ENCODE measurements at places on chromosomes 6 and 20.

DNA sequence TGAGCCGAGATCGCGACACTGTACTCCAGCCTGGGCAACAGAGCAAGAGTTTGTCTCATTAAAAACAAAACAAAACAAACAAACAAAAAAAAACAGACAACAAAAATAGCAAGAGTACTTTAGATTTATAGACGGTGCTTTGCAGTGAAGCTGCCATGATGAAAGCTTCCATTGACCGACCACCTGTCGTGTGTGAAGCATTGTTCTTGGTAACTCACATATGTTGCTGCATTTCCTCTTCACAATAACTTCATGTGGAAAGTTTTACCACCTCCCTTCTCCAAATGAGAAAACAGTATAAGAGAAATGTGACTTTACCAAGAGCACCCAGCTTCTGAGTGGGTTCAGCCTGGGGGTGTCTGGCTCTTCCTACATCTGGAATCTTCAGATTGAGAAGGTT, 56.4 kb upstream of the PTGIS start:
- no peak for DNase-seq

- no peak for DNase-seq
Observed at GRCh38 chr20:18156045-18156444, 18.4 kb downstream of the KAT14 start.

DNA sequence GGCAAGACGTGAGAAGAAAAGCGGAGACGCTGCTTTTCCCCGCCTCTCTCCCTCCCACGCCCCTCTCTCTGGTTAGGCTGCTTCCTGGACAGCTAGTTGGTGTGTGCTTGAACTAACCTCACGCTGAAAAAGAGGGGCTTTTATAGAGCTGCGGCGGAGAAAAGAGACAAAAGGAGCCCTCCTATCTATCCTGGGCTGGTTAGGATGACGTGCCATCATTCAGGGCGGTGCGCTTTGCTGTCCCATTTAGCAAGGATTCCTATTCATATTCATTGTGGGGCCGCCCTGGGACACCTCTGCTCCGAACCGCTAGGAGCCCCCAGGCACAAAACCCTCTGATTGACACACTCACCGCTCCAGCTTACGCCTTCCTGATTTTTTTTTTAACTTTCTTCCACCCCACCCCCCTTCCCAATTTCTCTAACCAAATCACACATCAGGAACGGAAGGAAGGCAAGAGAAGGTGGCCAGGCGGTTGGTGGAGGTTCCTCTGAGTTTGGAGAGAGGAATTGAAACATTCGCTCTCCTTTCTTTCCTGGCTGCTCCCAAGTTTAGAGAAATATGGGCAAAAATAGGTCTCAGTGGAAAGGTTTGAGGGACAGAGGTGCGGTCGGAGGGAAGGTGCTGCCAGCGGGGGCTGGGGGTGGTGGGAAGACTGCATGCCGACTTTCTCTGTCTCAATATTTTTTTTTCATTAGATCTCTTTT, at the start of gene OLIG3:
Gene OLIG3, minus strand, starts transcription at position 114 of the 707 bp plus-strand sequence. CDS start 224 bp downstream, outside the sequence.
- no peak for DNase-seq

DNA sequence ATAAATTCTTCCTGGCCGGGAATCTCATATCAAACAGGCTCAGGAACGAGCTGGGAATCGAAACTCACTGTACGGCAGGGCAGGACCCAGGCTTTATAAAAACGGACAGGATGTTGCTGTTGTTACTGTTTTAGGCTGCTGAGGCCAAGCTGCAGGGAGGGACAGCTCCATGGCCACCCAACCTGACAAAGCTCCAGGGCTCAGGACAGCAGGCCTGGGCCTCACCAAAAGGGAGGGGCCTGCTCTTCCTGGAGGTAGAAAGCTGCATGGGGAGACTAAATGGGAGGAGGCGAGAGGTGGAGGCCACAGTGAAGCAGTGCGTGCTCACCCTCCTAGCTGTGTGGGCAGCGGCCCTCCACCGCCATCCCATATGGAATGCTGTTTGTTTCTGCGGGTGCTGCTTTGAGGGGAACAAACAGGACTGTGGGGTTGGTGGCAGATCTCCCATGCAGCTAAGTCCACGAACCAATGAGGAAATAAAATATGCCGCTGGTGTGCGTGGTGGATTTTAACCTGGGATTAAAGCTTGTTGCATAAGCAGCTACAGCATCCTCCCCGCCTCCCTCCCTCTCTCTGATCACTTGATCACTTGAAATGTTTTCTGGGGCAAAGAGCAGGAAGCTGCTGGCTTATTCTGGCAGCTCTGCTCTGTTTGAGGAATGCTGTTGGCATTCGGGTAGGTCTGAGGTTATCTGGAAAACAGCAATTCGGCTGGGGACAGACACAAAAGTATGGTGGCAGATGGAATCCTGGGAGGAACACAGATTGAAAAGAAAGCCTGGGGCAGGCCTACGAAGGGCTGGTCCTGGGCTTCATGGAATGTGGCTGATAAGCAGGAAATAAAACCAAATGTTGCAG, 2.4 kb upstream of the ZMYND8 start:
- DNase-seq, result peak; percentile 74

DNA sequence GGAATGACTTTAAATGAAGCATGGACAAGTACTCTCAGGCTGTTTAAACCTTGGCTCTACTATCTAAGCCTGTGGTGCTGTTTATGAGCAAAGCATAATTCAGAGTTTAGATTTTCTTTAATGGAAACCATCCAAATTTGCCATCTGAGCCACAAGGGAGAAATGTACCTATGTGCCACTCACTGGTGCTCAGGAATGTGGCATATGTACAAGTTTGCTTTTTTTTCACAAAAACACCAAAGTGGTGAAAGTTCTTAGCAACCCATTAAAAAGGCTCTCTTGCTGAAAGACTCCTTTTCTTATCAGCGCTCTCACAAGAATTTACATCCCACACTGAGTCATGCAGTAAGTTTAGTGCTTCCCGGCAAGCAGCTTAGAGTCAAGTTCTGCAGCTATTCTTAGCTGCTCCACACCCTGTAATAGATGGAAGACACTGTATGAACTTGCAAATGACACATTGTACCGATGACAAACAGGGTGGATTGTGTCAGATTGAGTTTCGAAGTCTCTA, 57.3 kb upstream of the MLIP start:
- no peak for DNase-seq

Measured in NCI-H2081 (cell line).